A549 treated with GW870086 at 1 μM for 4 hours (cell line): ENCODE measurements at places on chromosomes 7 and 10. TPM values are rescaled to one million over a fixed set of nuclear protein-coding genes. Genes with fewer than 3 reads are reported as not detected.

CAV1 gene
- 490 to 569 TPM (median 549 TPM) in 5 replicates for total RNA-seq

SPDYE11 gene
- not detected in 5 replicates for total RNA-seq

SLC18A3 gene
- total RNA-seq = not detected in 5 replicates

HTRA1 gene
- total RNA-seq = 51.9 to 68.9 TPM (median 57.0 TPM) in 5 replicates

VPS41 gene
- total RNA-seq = 21.0 to 29.4 TPM (median 24.6 TPM) in 5 replicates

ERVW-1 gene
- total RNA-seq = not detected in 5 replicates

HTR5A gene
- not detected in 5 replicates for total RNA-seq

ENKUR gene
- total RNA-seq = 0.12 to 0.29 TPM (median 0.21 TPM) in 5 replicates

AGR2 gene
- total RNA-seq = 104 to 168 TPM (median 145 TPM) in 5 replicates

SMO gene
- 11.5 to 16.2 TPM (median 13.6 TPM) in 5 replicates for total RNA-seq

PLAU gene
- 73.7 to 76.9 TPM (median 76.3 TPM) in 5 replicates for total RNA-seq

NT5C3A gene
- total RNA-seq = 33.3 to 39.8 TPM (median 37.8 TPM) in 5 replicates

LLCFC1 gene
- total RNA-seq = not detected in 5 replicates

SLC39A12 gene
- not detected in 5 replicates for total RNA-seq

ANLN gene
- 56.3 to 80.4 TPM (median 71.0 TPM) in 5 replicates for total RNA-seq

VDAC2 gene
- 321 to 347 TPM (median 335 TPM) in 5 replicates for total RNA-seq

HOXA10 gene
- total RNA-seq = 6.9 to 7.2 TPM (median 7.1 TPM) in 5 replicates

ELFN1 gene
- total RNA-seq = 0.22 to 0.38 TPM (median 0.38 TPM) in 5 replicates

RRP12 gene
- total RNA-seq = 48.0 to 66.6 TPM (median 55.2 TPM) in 5 replicates

GNAT3 gene
- not detected in 5 replicates for total RNA-seq

OR2AE1 gene
- total RNA-seq = not detected in 5 replicates

CD36 gene
- total RNA-seq = 0.08 to 0.10 TPM in 2 of 5 replicates, not detected in the others

EBF3 gene
- total RNA-seq = 0.10 to 0.27 TPM (median 0.18 TPM) in 5 replicates

GARIN1A gene
- 0.25 to 0.73 TPM (median 0.53 TPM) in 5 replicates for total RNA-seq

CYP3A4 gene
- 0.06 to 0.09 TPM in 2 of 5 replicates, not detected in the others for total RNA-seq

PON3 gene
- total RNA-seq = 30.6 to 38.5 TPM (median 36.6 TPM) in 5 replicates

RAB11FIP2 gene
- 6.4 to 10.3 TPM (median 8.6 TPM) in 5 replicates for total RNA-seq

FEZF1 gene
- total RNA-seq = not detected in 5 replicates

RPEL1 gene
- total RNA-seq = 0.07 to 0.09 TPM in 2 of 5 replicates, not detected in the others

LRRTM3 gene
- not detected in 5 replicates for total RNA-seq

CCDC146 gene
- 0.48 to 0.80 TPM (median 0.64 TPM) in 5 replicates for total RNA-seq

SEMA3A gene
- total RNA-seq = 3.5 to 5.8 TPM (median 5.1 TPM) in 5 replicates

MMP21 gene
- total RNA-seq = not detected in 5 replicates

MSS51 gene
- 0.23 to 0.44 TPM (median 0.39 TPM) in 5 replicates for total RNA-seq

OR6B1 gene
- not detected in 5 replicates for total RNA-seq

CPEB3 gene
- total RNA-seq = 0.31 to 0.44 TPM (median 0.38 TPM) in 5 replicates

MET gene
- 61.4 to 87.3 TPM (median 81.1 TPM) in 5 replicates for total RNA-seq

PRSS37 gene
- total RNA-seq = not detected in 5 replicates

TMEM140 gene
- 0.90 to 1.2 TPM (median 1.1 TPM) in 5 replicates for total RNA-seq

AKR1C4 gene
- 0.10 to 0.32 TPM (median 0.24 TPM) in 5 replicates for total RNA-seq

GPR141 gene
- total RNA-seq = not detected in 5 replicates

UNC5B gene
- total RNA-seq = 1.8 to 2.0 TPM (median 1.9 TPM) in 5 replicates

STEAP1 gene
- total RNA-seq = 13.4 to 16.3 TPM (median 15.9 TPM) in 5 replicates

AOAH gene
- total RNA-seq = not detected in 5 replicates

DDC gene
- 0.63 to 2.3 TPM (median 1.1 TPM) in 5 replicates for total RNA-seq

MYO3A gene
- not detected in 5 replicates for total RNA-seq

PCLO gene
- total RNA-seq = 0.88 to 1.4 TPM (median 1.1 TPM) in 5 replicates

KIAA1549 gene
- total RNA-seq = 4.9 to 6.8 TPM (median 6.2 TPM) in 5 replicates

WDFY4 gene
- total RNA-seq = not detected in 5 replicates

ADIRF gene
- total RNA-seq = not detected in 5 replicates

CC2D2B gene
- 0.10 TPM in 1 of 5 replicates, not detected in the others for total RNA-seq

FGFR2 gene
- total RNA-seq = 0.28 to 0.55 TPM (median 0.38 TPM) in 5 replicates
